ENCODE measurements at places on chromosomes 1 and 21. TPM values are rescaled to one million over a fixed set of nuclear protein-coding genes. Genes with fewer than 3 reads are reported as not detected.

- H3K4me3 ChIP-seq: no peak overlapping the region
- no peak for DNase-seq
- H3K4me1 ChIP-seq: peaks cover 12% of the 10 kb centered on the region
- no peaks in the 10 kb centered on the region for H3K27me3 ChIP-seq
These were observed 6.7 kb downstream of the NCMAP start for GRCh38 chr1:24562625-24563024.

DNA sequence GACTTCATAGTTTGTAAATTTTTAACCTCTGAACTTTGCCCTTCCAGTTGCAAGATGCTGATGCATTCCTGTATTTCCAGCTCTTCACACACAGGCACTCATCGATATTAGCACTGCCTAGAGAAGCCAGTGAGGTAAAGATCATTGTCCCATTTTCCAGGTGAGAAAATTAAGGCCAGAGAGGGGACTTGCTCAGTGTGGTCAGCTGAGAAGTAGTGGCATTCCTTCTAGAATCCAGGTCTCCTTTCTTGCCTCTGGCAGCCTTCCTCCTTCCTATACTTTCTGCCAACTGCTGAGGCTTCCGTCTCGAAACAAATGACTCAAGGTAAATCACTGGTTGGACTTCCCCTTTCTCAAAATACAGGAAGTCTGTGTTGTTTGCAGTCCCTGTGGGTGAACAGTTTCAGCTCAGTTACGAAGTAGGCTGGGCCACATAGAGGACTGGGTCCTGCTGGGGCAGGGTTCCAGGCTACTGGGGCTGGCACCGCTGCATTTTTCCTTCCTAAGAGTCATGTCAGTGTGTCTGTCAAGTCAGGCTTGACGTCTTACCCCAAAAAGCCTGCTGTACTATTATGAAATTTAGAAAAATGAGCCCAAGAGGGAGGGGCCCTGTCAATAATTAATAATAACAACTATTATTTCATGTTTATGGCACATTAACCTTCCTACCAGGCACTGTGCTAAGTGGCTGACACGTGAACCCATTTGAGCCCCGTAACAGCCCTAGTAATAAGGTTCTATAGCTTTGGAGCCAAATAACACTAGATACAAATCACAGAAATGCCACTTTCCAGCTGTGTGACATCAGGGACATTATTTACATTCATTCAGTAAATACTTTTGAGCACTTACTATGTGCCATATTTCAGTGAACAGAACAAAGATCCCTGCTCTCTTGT, 16.6 kb upstream of the RNF19B start:
- H3K27me3 ChIP-seq: no peaks in the 10 kb centered on the region
- peak overlapping the region; percentile 65 for H3K27ac ChIP-seq
- peaks cover 21% of the 10 kb centered on the region for H3K4me1 ChIP-seq

DNA sequence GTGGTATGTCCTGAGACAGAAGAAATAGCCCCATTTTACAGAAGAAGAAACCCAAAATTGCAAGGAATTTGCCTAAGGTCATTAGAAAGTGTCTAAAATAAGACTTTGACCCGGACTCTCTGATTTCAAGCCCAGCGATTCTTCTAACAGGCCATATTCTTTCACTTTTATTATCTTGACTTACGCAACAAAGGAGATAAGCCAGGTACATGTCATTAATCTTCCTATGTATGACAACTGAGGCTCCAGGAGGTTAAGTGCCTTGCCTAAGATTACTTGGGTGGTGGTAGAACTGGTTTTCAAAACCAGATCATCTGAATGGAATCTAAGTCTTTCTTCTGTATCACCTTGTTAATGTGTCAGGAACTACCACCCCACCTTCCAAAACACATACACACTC, 124.3 kb downstream of the PBX1 start:
- H3K27me3 ChIP-seq: no peaks in the 10 kb centered on the region
- DNase-seq: no peak
- H3K4me1 ChIP-seq: no peaks in the 10 kb centered on the region
- H3K27ac ChIP-seq: no peak overlapping the region

- H3K27me3 ChIP-seq: no peaks in the 10 kb centered on the region
- no peaks in the 10 kb centered on the region for H3K4me1 ChIP-seq
- no peak overlapping the region for H3K27ac ChIP-seq
These were observed 36.4 kb downstream of the ZNF684 start for GRCh38 chr1:40567825-40568224.

DNA sequence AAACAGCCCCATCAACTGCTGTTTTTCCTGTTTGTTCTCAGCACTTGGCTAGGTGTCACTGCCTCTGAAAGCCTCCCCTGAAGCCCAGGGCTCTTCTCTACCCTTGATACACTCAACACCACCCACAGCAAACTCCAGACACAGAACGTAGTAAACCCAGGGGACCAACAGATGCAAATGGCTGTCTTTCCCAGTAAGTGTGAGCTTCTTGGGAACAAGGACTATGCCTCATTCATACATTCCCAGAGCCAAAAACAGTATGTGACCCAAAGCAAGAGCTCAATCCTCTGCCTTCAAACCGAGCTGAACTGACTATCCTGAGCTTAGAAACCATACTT, 4.4 kb downstream of the LBR start:
- no peak overlapping the region for H3K27ac ChIP-seq
- peaks cover 41% of the 10 kb centered on the region for H3K36me3 ChIP-seq
- H3K4me1 ChIP-seq: peaks cover 37% of the 10 kb centered on the region
- no peaks in the 10 kb centered on the region for H3K27me3 ChIP-seq
- H3K4me3 ChIP-seq: no peak overlapping the region

- H3K36me3 ChIP-seq: peaks cover 48% of the 10 kb centered on the region
- H3K27me3 ChIP-seq: no peaks in the 10 kb centered on the region
- H3K27ac ChIP-seq: no peak overlapping the region
- no peak for DNase-seq
- peaks cover 4% of the 10 kb centered on the region for H3K4me1 ChIP-seq
- no peak overlapping the region for H3K4me3 ChIP-seq
These were observed 281.0 kb downstream of the PTPRC start for GRCh38 chr1:198919667-198920398.

- no peak overlapping the region for H3K4me3 ChIP-seq
- DNase-seq: no peak
- no peaks in the 10 kb centered on the region for H3K27me3 ChIP-seq
- H3K27ac ChIP-seq: no peak overlapping the region
- H3K36me3 ChIP-seq: no peaks in the 10 kb centered on the region
- no peaks in the 10 kb centered on the region for H3K4me1 ChIP-seq
These were observed 207.1 kb downstream of the NUF2 start for GRCh38 chr1:163528710-163529348.

GRCh38 chr21:16928439-16928838, 584.4 kb upstream of the CXADR start:
- no peaks in the 10 kb centered on the region for H3K27me3 ChIP-seq
- no peaks in the 10 kb centered on the region for H3K4me1 ChIP-seq
- DNase-seq: no peak
- H3K36me3 ChIP-seq: no peaks in the 10 kb centered on the region
- H3K27ac ChIP-seq: no peak overlapping the region

DNA sequence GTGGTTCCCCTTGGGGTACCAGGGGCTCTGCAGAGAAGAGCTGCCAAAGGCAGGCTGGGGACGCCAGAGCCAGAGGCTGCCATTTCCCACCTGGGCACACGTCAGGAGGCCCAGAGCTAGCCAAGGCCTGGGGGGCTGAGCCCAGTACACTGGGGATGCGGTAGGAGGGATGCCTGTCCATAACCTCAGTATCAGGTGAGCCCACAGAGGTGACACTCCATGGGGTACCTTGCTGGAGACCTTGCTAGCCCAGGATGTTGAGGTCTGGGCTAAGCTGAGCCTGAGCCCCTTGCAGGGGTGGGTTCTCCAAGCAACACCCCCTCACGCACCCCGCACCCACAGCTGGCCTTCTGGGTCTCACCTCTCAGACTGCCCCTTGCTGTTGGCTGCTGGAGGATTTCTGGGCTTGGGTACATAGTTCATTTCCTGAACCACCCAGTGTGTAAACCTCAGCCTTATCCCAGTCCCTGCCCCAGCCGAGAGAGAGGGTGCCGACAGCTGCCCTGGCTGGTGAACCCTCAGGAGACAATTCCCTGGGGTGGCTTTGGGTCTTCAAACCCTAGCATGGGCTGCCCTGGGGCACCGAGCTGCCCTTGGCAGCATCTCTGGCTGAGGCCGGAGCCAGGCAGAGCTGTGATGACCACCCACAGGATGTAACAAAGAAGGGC, 92.5 kb upstream of the VAMP3 start:
- no peak for DNase-seq
- H3K27ac ChIP-seq: no peak overlapping the region
- peaks cover 9% of the 10 kb centered on the region for H3K4me1 ChIP-seq
- peaks cover 57% of the 10 kb centered on the region for H3K27me3 ChIP-seq

DNA sequence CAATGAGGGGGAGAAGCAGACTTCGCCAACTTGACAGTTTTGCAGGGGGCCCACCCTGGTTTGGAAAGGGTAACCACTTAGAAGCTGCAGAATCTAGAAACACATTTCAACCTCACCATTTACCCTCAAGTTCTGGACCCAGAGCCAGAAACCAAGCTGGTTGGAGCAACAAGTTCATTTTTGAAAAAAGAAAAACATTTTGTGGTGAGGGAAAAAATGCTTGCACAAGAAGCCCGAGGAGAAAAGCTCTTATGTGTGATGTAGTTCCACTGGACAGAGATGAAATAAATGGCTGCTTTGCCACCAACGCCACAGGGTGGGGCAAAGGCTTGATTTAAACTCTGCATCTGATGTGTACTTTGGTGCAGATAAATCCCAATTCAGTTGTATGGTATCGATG, 10.6 kb upstream of the NGF start:
- DNase-seq: no peak
- H3K36me3 ChIP-seq: no peaks in the 10 kb centered on the region
- no peak overlapping the region for H3K27ac ChIP-seq
- H3K27me3 ChIP-seq: no peaks in the 10 kb centered on the region

NMNAT2 gene
- total RNA-seq: 0.60 TPM

ALG14 gene
- 2.1 TPM for total RNA-seq

RAD54L gene
- total RNA-seq: 10.4 TPM

DIO1 gene
- total RNA-seq: not detected

EFNA3 gene
- total RNA-seq: 0.21 TPM

LRRIQ3 gene
- total RNA-seq: 1.7 TPM

CFHR3 gene
- total RNA-seq: not detected

C1orf115 gene
- 2.5 TPM for total RNA-seq

All from SJSA1 (cell line).